ENCODE measurements at places on chromosomes 13 and 19.

DNA sequence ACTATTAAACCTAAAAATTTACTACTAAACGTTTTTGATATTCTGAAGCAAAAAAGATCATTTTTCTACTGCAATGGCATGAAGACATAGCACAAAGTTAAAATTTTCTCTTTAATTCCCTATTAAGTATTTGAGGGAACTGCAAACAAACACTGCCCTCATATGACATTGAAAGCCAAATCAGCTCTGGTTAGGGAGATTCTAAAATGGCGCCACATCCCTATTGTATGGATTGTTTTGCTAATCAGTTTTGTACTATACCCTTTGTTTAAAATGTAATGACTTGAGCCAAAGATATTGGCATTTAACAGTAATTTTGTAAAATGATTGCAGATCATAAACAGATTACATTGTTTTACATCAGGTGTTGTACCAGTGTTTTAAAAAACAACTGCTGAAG, 65.8 kb downstream of the FLT1 start:
- DNase-seq: no peak

GRCh38 chr19:41025871-41026270, 34.8 kb downstream of the CYP2B6 start:
- no peak for DNase-seq

DNA sequence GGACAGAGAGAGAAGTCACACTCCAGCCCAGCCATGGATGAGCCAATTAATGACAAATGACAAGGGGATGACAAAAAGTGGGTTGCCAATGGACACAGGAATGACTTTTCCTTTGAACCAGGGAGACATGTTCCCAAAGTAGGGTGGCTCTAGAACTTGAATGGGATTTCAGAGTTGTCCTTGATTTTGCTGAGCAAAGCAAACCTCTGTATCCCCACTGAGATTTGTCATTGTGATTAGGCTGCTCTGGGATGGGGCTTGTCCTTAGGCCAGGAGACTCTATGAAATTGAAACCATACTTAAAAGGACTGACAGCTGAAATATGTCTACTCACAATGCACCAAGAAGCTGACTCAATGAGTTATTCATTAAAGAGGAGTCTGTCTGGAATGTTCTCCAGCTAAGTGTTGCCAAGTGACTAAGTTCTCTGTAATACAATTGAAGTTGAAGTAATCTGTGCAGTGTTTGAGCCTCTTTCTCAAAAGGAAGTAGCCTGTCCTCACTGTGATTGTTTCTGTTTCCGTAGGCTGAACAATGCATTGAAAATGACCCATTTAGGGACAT, 69.0 kb upstream of the PCDH9 start:
- DNase-seq: no peak

DNA sequence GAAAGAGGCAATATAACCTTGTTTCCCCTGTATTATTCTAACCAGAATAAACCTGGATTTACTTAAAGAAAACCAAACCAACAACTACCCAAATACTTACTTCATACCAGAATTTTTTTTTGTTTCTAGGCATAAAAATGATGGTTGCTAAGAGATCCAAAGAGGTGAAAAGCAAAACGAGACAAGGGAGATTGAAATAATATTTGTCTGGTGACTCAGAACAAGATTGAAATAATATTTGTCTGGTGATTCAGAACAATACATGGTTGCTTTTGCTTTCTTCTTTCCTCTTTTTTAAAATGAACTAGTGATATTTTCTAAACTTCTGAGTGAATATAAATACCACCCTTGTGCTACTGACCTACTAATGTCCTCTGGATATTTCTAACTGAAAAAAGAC, 592.9 kb downstream of the KCTD12 start:
- DNase-seq: no peak

DNA sequence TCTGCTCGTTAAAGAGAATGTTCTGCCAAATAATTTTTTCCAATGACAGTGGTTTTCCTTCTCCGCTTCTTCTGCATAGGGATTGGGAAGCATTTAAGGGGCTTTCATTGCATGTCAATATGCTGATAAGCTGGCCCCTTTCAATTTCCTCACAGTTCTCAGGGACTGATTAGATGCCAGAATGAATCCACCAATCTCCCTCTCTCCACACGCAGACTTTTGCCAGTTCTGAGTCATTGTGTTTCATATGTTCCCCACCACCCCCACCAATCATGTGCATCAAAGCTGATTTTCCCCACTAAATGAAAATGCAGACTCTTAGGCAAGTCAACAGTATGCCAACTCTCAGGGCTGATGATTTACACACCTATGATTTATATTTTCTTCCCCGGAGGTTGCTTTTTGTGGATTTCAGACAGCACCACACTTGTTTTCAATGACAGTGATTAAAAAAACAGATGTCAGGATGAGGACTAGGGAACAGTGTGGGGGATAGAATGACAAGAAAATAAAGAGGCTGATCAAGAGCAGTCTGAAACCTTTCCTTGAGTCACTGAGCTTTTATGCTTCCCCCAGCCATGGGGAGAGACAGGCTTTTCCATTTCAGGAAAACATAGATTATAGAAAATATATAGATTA, 47.9 kb upstream of the C13orf42 start:
- DNase-seq: no peak

DNA sequence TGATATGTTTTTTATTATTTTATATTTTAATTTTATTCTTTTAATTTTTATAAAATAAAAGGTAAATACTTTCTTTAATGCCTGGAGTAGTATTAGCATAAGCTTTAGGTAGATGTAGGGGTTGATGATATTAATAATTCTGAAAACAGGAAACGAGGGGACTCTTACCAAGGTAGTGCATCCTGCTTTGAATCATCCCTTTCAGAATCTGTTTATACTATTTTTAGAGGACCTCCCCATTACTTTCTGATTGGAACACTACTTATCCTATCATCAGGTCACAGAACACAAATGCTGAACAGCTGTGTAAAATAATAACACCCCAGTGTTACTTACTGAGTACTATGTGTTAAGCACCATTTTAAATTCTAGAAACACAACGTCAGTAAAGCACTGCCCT, 27.3 kb downstream of the COG6 start:
- DNase-seq: no peak

DNA sequence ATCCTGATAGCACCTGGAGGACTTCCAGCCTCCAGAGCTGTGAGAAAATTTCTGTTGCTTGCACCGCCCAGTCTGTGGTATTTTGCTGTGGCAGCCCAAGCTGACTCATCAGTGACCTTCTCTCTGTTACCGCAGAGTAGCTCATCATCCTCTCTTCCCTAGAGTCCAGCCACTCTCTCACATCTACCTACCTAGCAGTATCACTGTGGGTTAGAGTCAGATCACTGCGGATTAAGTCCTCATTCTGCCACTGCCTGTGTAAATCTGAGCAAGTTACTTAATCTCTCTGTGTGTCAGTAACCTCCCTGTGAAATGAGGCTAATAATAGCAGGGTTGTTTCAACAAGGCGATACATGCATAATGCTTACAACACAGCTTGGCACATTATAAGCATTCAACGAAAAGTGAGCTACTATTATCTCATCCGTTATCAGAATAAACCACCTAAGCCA, 40.3 kb upstream of the USPL1 start:
- DNase-seq: no peak

- no peak for DNase-seq
Observed at GRCh38 chr19:50833117-50833801, at the start of gene KLK15. KLK15 (minus strand) TSS chr19:50833574; CDS start chr19:50831492, 2,082 bp downstream.

GRCh38 chr13:71922194-71922593, 55.2 kb upstream of the DACH1 start:
- no peak for DNase-seq

DNA sequence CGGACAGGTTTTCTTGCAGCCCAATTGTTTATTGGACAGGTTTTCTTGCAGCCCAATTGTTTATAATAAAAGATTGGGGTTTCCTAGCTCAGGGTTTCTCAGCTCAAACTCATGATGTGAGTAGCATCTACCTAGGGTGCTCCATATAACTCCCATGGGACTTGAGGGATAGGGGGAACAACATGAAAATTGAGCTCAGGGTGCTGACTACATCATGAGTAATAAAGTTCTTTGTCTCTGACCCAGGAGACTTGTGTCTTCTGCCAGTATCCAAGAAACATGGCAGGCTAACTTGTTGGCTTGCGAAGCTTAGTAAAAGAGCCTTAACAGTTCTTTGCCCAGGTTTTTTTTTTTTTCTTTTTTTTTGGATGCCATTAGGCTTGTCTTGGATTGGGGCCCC, 59.2 kb upstream of the MYCBP2 start:
- DNase-seq: no peak

- DNase-seq: peak; percentile 83
Observed at GRCh38 chr13:47175172-47175866, 278.5 kb upstream of the HTR2A start.

DNA sequence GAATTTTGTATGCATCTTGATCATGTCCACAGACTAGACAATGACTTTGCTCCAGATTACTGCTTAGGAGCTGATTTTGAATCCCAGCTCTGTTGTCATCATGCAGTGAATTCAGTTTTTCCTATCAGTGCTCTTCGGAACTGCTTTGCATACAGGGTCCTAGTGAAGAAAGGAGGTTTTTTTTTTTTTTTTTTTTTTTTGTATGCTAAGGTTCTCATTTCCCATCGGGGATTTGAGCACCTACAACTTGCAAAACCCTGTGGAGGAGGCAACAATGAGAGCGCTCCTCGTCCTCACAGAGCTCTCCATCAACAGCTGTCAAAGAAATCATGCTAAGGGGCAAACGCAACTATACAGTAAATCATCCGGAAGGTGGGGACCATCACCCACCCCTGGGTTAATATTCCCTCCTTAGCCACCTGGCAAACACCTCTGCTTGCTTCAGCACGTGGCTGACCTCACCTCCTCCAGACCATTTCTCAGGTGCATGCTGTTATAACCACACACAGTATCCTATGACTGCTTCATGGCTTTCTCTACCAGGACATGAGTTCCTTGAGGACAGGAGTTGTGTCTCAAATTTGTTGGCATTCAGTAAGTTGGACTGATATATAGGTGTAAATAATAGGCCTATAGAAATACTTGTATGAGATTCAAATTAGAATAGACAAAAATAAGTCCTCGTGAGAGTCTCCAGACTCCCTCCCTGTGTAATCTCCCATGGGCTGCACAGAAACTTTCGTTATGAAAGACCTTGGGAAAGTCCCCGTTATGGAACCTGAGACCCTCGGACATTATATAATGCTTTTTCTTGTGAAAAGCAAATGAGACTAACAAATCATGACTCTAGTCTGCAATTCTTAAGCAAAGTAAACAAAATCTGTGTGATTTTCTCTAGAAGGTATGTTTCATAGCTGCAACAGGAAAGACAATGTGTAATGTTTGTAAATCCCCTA, 113.8 kb downstream of the KATNAL1 start:
- DNase-seq: no peak

- no peak for DNase-seq
Observed at GRCh38 chr19:48290401-48290770, 20.5 kb downstream of the ZNF114 start.

DNA sequence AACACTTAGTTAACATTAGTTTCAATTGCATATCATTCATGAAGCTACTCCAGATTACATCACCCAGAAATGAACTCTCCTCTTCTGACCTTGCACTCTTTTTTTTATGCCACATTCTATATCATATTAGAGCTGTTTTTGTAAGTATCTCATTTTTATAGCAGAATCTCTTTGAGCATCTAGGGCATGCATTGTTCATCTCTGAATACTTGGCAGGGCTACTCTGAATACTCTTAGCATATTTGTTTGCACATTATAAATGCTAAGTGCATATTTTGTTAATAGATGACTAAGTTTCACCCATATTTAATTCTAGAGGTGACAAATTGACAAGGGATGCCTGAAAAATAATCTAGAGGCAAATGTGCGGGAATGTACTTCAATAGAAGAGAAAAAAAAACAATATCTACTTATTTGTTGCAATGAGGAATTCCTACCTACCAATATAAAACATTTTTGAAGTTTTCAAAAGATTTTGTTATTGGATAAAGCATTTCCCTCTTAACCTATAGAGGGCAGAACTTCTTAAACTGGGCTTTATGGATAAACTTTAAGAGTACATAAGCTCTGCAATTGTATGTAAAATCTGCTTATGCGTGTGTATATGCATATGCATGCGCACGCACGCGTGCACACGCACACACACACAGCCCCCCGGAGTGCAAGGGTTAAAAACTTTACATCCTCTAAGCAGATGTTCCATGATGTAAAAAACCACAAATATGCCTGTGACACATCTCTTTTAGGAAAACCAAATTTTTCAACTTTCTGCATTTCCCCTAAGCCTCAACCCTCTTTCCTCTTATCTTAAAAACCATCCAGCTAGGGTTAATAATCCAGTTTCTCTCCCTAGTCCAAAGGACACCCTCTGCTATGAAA, 73.0 kb upstream of the OXGR1 start:
- peak; percentile 30 for DNase-seq

- peak; percentile 13 for DNase-seq
Observed at GRCh38 chr13:29847501-29847983, 2.9 kb downstream of the UBL3 start.

DNA sequence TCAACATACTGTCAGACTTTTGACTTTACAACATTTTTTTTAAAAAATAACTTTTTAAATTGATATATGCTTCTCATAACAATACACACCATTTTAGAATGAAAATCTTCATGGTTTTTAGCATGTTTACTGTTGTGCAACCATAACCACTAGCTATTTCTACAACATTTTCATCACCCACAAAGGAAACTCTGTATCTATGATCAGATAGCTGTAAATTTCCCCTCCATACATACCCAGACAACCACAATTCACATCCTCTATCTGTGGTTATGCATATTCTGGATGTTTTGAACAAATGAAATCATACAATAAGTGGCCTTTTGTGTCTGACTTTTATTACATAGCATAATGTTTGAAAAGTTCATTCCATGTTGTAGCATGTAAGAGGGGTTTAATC, 1666.0 kb downstream of the EFNB2 start:
- DNase-seq: peak; percentile 78

DNA sequence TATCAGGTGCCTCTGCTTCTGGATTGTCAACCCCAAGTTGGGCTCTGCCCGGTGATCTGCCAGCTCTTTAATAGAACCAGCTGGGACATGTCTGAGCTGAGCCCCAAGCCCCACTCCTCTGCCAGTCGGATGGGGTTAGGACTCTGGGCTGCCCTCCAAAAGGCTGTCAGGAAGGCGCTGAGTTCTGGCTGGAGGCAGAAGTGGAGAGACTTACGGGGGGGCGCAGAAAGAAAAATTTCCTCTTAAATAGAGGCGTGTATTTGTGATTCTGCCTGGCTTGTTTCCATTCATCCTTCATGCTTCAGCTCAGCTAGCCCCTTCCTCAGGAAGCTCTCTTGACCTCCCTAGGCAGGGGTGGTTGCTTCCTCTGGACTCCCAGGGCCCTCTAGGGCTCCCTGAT, 985 bp upstream of the KCNK6 start:
- DNase-seq: peak; percentile 4

DNA sequence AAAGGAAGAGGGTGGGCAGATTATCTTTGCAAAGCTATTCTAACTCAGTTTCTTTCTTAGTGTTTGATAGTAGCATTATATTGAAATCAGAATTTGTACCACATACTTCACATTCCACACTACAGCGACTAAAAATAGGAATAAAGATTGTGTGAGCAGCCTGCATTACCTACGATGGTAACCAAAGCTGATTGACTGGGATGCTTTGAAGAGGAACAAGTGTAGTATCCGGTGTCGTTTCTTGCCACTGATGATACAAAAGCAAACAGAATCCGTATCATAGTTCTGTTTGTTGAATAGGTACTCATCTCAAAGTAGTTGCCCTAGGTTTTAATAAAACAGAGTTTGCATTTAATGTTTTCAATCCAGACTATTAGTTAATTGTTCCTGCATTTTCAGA, 51.2 kb downstream of the FLT3 start:
- no peak for DNase-seq
